ENCODE measurements at places on chromosomes 7 and 10.
A peak's percentile ranks its signal among the peaks of the same experiment; 100 is the strongest.

GRCh38 chr7:137453356-137453755 is 109.8 kb upstream of the PTN start:
- DNase-seq: no peak

DNA sequence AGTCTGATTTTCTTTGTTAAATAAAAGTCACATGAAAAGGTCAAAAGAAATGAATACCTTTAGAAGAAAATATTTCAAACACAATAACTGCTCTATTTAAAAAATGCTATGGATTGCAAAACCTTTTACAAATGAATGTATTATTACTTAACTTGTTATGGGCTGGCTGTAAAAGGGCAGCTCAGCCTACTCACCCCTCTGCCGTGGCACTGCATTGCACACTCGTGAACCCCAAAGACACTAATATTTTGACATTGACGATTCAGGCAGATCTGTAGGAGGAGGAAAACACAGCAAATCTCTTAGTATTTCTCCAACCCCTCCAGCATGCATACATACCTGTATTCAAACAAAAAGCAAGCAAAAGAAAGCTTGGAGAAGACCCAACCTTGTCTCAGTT is 149.5 kb downstream of the FANK1 start:
- no peak for DNase-seq

DNA sequence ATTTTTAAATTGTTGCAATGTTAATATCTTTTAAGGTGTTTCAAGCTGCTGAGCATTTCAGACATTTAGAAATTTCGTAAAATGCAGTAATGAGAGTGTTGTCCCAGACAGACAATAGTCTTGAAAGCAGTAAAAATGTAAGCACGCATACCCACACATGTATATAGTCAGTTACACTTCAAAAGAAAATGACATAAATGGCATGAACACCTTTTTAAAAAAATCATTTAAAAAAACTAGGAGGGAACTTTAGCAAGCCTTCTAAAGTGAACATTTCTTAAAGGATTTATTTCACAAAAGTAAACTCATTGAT is 51.0 kb downstream of the CPED1 start:
- no peak for DNase-seq

- DNase-seq: no peak
Observed at GRCh38 chr7:112302566-112302965, 96.1 kb downstream of the ZNF277 start.

GRCh38 chr7:2461268-2462026 is 14.8 kb downstream of the GRIFIN start:
- DNase-seq: no peak

- DNase-seq: no peak
Observed at GRCh38 chr10:48574322-48574796, 30.5 kb downstream of the ARHGAP22 start.

GRCh38 chr10:74139981-74140380 is 10.6 kb downstream of the AP3M1 start:
- DNase-seq: no peak

DNA sequence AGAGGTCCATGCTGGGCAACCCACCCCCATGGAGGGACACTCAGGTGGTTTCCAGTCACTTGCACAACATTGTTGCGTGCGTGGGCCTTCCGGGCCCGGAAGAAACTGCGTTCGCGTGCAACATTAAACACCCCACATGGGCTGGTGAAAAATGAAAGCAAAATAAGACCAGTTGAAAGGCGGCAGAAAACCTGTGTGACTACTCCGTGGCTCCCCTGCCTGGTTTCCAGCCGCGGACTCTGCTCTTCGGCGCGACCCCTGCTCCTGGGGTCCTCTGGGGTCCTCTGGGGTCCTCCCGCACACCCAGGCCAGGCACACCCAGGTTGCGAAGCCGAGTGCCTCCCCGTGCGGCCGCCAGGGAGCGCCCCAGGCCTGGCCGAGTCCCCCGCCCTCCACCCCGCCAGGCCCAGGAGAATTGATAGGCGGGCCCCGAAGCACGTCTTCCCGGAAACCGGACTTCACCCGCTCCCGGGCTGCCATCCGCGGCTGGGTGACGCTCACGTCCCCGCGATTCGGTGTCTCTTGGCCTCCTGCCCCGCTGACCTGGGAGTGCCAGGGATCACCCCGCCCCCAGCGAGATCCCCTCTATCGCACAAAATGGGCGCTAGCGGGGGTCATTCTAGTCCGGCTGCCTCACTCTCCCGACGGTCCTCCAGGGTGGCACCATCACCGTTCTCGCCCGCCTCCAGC is 1.9 kb upstream of the SH2D4B start:
- peak; percentile 90 for DNase-seq

GRCh38 chr7:77413128-77413527 is 3.0 kb downstream of the GSAP start:
- no peak for DNase-seq

DNA sequence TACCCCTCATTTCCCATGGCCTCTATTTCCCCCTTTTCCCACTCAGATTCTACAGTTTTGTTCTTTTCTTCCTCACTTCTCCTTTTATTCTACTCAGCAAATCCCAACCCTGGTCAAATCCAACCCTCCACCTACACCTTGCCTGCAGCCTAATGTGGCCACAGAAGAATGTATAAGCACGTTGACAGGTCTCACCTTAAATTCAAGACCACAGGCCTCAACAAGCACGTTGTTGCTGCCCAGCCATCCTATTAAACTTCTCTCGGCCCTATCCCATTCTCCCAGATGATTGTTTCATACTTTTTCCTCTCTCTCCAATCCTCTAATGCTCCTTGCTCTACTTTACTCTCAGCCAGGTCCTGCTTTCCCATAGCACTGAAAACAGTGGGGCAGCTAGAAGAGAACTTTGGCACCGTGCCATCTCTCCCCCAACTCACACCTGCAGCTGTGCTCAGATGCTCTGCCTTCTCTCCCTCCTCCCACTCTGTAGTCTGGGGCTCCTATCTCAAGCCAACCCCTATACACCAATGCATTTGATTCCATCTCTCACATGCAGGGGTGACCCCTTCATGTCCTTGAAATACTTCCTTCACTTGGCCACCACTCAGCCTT is 6.8 kb upstream of the EIF3A start:
- DNase-seq: no peak

DNA sequence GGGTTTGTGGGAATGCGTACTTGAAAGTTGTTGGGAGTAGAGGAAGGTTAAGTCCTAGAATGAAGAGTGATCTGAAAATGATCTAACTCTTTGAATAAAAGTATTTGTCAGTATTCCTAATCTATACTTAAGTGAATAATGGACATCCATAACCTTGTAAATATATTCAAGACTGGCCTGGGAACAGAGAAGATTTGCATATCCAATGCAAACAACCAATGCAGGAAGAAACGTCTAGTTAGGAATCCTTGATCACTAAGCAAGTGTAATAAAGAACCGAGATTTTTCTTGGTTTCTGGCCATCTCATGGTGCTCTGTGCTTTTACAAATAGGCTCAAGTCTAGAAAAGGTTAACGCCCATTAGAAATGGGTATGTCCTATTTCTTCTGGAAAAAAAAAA is 157.1 kb downstream of the RAB11FIP2 start:
- no peak for DNase-seq

DNA sequence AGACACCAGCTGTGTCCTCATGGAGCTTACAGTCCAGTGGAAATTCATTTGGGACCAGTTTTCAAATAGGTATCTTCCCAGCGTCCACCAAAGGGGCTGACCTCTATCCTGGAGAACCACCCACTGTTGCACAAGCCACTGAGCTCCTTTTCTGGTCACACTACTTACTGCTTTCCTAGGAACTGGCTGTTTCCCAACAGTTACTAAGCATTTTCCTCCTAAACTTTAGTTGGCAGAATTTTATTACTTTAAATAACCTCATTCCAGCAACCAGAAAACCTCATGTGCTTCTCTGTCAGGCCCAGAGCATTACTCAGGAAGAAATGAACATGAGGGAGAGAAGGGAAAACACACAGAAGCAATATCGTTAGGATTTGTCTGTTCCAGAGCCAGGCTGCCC is 183.1 kb downstream of the GPAM start:
- DNase-seq: no peak

DNA sequence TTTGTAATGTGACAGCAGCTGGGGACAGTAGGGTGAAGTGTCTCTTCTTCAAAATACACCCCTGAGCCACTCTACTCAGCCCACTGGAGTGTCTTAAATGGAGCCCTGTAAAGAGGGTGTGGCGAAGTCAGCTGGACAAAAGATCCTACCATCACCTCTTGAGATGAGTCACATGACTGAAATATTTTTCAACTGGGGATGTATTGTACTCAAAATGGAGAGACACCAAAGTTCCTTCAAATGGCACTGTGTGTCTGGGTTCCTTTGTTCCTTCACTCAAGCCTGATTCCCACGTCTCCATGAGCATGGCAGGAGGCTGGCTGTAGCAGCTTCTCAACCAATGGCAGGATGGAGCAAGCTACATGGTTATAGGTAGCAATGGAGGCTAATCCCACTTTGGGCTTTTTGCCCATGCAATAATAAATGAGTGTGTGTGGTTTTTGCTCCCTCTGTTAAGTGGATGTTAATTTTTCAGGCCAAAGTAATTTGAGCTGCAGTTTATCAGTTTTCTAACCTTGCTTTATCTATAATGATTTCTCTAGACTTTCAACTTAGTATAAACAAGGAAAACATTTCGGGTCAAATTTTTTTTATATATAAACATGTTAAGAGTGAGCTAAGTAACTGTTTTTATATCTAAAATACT is 68.2 kb downstream of the CLEC2L start:
- DNase-seq: no peak

- no peak for DNase-seq
Observed at GRCh38 chr7:106793015-106793975, 71.8 kb upstream of the PIK3CG start.

- peak; percentile 61 for DNase-seq
Observed at GRCh38 chr10:132676193-132676891, 109.6 kb downstream of the NKX6-2 start.

GRCh38 chr7:148819697-148820360 is 64.3 kb downstream of the EZH2 start:
- DNase-seq: no peak

GRCh38 chr7:52355053-52355452 is 680.4 kb upstream of the POM121L12 start:
- no peak for DNase-seq
